ENCODE measurements at places on chromosomes 11 and 22.

- no peak for DNase-seq
These were observed 78.7 kb upstream of the C11orf87 start for GRCh38 chr11:109343242-109343641.

- DNase-seq: no peak
These were observed 56.6 kb downstream of the LINC01488 start for GRCh38 chr11:69537855-69538640.

GRCh38 chr11:116693593-116694348 lies 79.0 kb downstream of the BUD13 start:
- no peak for DNase-seq

DNA sequence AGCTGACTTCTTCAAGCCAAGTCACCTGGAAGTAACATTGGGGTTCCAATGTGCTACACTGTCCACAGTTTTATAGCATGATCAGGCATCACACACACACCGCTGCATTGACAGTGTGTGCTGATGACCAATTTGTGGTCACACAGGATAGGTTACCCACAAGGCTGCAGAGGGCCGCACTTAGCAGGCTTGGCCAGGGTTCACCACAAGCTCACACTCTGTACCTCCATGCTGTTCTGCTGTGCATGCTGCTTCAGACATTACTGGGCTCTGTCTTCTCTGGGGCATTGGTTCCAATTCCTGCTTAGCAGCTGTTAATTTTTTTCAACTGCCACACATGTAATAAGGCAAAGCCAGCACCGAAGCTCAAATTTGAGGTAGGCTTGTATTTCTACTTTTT lies 11.0 kb upstream of the NRIP3 start:
- no peak for DNase-seq

- DNase-seq: no peak
These were observed 31.9 kb downstream of the MUC5B start for GRCh38 chr11:1254733-1255132.
